ENCODE measurements at places on chromosomes 6 and 20.

GRCh38 chr20:58899512-58899911, 47.0 kb downstream of the GNAS start:
- DNase-seq: no peak

DNA sequence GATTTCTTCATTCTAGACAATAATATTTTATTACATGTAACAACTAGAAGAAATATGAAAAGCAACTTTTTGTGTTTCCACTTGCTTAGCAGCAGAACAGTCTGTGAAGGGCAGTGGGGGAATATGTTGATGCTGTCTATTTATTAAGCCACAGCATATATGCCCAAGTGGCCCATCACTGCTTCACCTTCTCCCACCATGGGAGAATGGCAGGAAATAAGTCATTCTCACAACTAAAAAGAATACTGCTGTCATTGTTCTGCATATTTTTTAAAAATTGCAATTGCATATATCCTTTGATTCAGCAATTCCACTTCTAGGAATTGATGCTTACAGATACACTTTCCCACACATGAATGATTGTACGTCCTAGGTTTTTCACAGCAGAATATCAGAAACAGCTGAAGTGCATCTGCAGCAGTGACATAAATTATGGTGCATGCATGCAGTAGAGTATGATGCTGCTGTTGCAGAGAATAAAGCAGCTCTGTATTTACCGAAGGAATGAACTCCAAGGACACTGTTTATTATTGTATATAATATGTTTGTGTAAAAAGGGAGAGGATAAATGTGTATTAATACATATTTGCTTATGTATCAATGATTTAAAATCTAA, 26.8 kb downstream of the KIF3B start:
- no peak for DNase-seq

- DNase-seq: no peak
Observed at GRCh38 chr20:58635279-58635665, 15.8 kb upstream of the STX16 start.

DNA sequence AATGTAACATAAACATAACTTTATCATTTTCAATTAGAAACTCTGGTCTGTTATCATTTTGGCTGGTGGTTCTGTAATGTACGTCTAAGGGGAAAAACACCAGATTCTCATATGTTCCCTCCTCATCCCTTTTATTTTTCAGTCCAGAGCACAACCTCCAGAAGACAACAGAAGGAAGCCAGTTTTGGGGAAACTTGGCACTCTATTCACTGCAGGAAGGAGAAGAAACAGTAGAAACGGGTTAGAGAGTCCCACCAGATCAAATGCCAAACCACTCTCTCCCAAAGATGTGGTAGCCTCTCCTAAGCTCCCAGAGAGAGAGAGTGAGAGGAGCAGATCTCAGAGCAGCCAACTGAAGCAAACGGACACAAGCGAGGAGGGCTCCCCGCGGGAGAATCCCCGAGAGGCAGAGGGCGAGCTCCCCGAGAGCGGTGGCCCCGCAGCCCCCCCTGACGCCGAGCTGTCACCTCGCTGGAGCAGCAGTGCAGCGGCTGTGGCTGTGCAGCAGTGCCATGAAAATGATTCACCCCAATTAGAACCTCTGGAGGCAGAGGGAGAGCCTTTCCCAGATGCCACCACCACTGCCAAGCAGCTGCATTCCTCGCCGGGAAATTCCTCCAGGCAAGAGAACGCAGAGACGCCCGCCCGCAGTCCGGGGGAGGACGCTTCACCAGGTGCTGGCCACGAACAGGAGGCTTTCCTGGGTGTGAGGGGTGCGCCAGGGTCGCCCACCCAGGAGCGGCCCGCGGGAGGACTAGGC, 117.8 kb downstream of the RTN4IP1 start:
- peak; percentile 39 for DNase-seq

GRCh38 chr20:15886250-15886649, 687.0 kb downstream of the KIF16B start:
- DNase-seq: no peak

- no peak for DNase-seq
Observed at GRCh38 chr6:133512410-133513016, 271.4 kb downstream of the EYA4 start.

DNA sequence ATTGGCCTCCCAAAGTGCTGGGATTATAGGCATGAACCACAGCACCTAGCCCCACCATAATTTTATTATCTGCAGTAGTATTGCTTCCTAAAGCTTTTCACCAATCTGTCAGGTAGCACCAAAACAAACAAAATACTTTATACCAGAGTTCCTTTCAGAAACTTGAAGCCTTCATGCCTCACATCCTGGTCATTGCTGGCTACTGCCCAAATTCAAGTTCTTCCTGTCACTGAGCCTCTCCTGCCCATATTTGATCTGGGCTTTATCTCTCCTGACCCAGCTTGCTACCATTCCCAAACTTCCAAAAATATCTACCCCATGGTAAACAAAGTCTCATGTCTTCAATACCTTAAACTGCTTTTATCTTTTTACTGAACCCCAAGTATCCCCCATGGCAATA, 34.9 kb upstream of the DST start:
- DNase-seq: no peak

GRCh38 chr20:46938434-46938833, 43.8 kb downstream of the EYA2 start:
- no peak for DNase-seq

- no peak for DNase-seq
Observed at GRCh38 chr6:113723182-113723581, 134.0 kb upstream of the MARCKS start.

DNA sequence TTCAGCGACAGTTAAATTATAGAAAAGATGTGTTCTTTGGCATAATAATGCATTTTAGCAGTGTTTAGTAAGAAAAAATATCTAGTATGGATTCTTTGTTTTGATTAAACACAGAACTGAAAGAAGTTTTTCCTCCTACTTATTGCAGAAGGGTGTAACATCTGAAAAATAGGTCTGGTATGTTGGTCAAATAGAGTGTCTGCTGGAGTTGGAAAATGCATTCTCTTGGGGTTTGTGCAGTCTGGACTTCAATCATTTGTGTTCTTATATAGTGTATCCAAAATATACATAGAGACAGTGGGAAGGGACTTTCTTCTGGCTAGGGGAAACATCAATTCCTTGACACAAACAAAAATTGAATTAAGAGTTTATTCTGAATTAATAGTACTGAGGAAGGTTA, 132.4 kb upstream of the MAN1A1 start:
- no peak for DNase-seq
